Tongue (tissue), 3 donors: ENCODE measurements at places on chromosomes 16 and 17.

- DNase-seq = no peak
Measured at GRCh38 chr17:10042589-10043244, 137.6 kb upstream of the RCVRN start.

GRCh38 chr17:16191604-16192003 is 23.7 kb downstream of the NCOR1 start:
- DNase-seq = no peak

- peak; percentile 37 for DNase-seq
Measured at GRCh38 chr16:89052890-89053724, 40.5 kb upstream of the ACSF3 start.

DNA sequence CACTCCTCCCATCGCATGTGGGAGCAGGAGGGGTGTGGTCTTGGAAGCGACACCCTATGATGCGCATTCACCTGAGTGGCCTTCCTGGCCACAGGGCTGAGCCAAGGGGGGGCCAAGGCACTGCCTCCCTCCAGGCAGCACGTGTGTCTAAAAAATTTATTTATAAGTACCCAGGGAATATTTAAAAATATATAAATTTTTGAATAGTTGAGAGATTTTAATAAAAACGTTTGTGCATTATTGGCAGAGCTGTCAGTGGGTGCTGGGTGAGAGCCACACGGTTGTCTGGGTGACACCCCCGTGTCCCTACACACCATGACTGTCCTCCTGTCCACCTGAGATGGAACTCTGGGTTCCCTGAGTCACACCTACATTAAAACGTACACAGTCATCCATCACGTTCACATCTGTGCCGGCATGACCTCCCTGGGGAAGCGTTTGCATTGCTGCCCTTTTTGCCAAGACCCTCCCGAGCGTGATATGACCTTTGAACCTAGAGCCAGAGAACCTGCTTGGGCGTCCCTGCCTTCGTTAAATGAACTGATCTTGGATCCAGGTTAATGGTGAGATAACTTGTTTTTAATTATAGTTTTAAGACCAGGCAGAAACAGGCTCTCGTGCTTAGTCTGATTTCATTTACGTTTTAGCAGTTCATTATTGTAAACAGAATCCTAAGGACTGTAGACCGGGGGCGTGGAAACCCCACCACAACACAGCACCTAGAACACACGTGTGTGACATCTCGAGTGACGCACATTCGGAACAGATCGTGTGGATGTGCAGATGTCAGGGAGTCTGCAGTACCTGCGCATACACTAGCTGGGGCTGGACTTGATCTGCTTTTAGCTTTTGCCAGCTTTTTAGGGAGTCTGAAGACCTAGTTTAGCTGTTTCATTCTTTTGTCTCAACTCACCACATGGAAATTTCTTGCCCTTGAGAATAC is 192.8 kb upstream of the CHMP6 start:
- no peak for DNase-seq

- no peak for DNase-seq
Measured at GRCh38 chr17:78684026-78684425, 98.0 kb downstream of the CYTH1 start.

DNA sequence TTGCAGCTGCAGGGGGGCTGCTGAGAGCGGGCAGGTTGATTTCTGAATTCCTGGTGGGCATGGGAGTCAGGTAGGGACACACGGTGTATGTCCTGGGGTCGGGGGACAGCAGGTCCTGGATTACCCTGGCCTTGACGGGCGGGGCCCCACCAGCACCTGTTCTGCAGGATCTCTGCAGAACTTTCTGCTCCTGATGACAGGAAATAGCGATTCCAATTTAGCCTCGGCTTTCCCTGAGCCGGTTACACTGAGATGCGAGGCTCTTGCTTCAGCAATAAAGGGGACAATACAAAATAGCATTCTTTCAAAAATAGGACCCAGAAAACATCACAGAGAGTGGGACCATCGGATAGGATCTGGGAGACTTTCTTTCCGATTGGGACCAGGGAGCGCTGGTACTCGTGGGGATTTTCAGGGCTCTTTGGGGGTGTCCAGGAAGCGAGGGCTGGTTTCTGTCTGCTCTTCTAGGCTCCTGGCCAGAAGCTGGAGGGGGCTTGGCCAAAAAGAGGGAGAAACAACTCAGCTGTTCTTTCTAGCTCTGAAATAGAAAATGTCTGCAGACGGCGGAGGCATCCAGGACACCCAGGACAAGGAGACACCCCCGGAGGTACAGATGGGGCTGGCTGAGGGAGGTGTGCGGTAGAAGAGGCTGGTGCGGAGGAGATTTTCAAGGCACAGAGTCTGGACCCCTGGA is 642 bp downstream of the ZNF205 start:
- peak; percentile 72 for DNase-seq

GRCh38 chr17:57447990-57448758 is 191.9 kb downstream of the MSI2 start:
- peak; percentile 34 for DNase-seq

DNA sequence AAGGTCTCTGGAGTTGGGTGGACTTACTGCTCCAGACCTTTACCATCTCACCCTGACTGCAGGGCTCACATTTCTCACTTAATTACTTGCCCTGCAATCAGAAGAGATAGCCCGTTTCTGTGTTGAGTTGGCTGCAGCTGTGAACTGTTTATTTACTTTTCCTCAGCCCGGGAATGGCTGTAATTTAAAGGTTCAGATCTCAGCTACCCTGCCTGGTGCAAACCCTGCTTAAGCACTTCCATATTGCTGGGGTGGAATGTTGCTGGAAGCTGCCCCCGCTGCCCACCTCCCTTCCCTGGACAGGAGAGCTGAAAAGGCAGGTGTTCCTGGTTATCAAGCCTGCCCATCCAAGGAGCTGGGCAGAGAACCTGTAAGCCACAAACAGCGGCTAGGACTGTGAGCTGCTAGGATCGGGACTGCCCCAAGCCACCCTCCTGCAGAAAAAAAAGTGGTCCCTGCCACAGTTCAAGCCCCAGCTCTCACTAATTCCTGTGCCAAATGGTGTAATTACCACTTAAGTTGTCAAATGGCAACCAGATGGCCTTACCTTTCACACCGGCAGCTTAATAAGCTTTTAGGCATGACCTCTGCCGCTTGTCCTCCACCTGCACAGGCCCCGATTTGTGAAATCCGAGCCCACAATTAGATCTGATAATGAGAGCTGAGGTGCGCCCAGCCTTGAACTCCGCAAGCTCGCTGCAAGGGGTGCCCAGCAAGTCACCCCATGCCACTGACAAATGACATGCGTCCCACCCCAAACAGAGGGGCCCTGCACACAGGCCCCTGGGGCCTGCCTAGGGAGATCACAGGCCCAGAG is 269.8 kb downstream of the C16orf95 start:
- no peak for DNase-seq

GRCh38 chr17:33551911-33552310 is 258.8 kb upstream of the ASIC2 start:
- DNase-seq = no peak

- DNase-seq = no peak
Measured at GRCh38 chr17:34974794-34975785, 5.2 kb upstream of the LIG3 start.
